ENCODE measurements at places on chromosomes 16 and 17. TPM values are rescaled to one million over a fixed set of nuclear protein-coding genes. Genes with fewer than 3 reads are reported as not detected.
A peak's percentile ranks its signal among the peaks of the same experiment; 100 is the strongest.

- no peaks in the 10 kb centered on the region for H3K27me3 ChIP-seq
- peak overlapping the region; percentile 95 for H3K27ac ChIP-seq
- peaks cover 59% of the 10 kb centered on the region for H3K4me1 ChIP-seq
- DNase-seq: no peak
- H3K4me3 ChIP-seq: peak overlapping the region; percentile 95
These were observed 536 bp downstream of the SLC38A10 start for GRCh38 chr17:81294512-81295030.

DNA sequence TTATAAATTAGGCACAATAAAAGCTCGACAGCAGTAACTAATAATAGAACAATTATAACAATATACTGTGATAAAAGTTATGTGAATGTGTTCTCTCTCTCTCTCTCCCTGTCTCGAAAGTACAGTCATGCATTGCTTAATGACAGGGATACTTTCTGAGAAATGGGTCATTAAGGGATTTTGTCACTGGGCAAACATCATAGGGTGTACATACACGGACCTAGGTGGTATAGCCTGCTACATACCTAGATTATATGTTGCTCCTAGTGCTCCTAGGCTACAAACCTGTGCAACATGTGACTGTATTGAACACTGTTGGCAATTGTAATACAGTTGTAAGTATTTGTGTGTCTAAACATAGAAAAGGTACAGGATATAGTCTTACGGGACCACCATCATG is 6.9 kb downstream of the ZNRF1 start:
- no peaks in the 10 kb centered on the region for H3K27me3 ChIP-seq
- no peak overlapping the region for H3K4me3 ChIP-seq
- peaks cover 16% of the 10 kb centered on the region for H3K4me1 ChIP-seq
- H3K36me3 ChIP-seq: no peaks in the 10 kb centered on the region
- H3K27ac ChIP-seq: no peak overlapping the region

Gene KRTAP2-1
- polyA plus RNA-seq: not detected

Gene MPP3
- not detected for polyA plus RNA-seq

GRCh38 chr17:34637548-34638525 is 58.5 kb downstream of the TMEM132E start:
- H3K27ac ChIP-seq: no peak overlapping the region
- peaks cover 3% of the 10 kb centered on the region for H3K4me1 ChIP-seq
- peak overlapping the region; percentile 55 for H3K4me3 ChIP-seq
- peak; percentile 68 for DNase-seq
- peaks cover 45% of the 10 kb centered on the region for H3K27me3 ChIP-seq

Gene SRP68
- 47.1 TPM for polyA plus RNA-seq

Gene TVP23B
- polyA plus RNA-seq: 20.2 TPM

- H3K27ac ChIP-seq: no peak overlapping the region
- DNase-seq: no peak
- H3K36me3 ChIP-seq: peaks cover 86% of the 10 kb centered on the region
- no peak overlapping the region for H3K4me3 ChIP-seq
These were observed 4.2 kb downstream of the RNF40 start for GRCh38 chr16:30766206-30766932.

Gene KCNG4
- not detected for polyA plus RNA-seq

- no peak for DNase-seq
- peaks cover 16% of the 10 kb centered on the region for H3K36me3 ChIP-seq
- no peak overlapping the region for H3K27ac ChIP-seq
- H3K4me1 ChIP-seq: no peaks in the 10 kb centered on the region
- no peak overlapping the region for H3K4me3 ChIP-seq
These were observed 143.9 kb downstream of the SNX29 start for GRCh38 chr16:12120217-12120981.

- no peak overlapping the region for H3K4me3 ChIP-seq
- H3K27me3 ChIP-seq: no peaks in the 10 kb centered on the region
- no peak overlapping the region for H3K27ac ChIP-seq
- peaks cover 5% of the 10 kb centered on the region for H3K4me1 ChIP-seq
- H3K36me3 ChIP-seq: no peaks in the 10 kb centered on the region
These were observed 3.7 kb upstream of the C16orf78 start for GRCh38 chr16:49369651-49370611.

DNA sequence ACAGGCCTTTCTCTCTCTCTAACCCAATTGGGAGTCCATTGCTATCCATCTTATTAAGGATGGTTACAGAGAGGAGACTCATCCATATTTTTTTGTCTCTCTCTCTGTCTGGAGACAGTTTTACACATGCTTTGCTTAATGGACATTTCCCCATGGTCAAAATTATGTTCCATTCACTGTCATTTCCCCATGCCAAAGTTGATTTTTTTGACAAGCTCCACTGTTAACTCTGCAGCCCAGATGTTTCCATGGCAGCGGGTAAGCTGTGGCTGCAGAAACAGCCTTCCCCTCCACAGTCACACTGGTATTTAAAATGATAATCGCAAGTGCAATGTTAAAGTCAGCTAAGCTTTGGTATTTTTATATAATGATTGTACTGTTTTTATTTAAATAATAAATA is 63.9 kb upstream of the HLF start:
- H3K27ac ChIP-seq: no peak overlapping the region
- no peak for DNase-seq
- no peak overlapping the region for H3K4me3 ChIP-seq
- H3K36me3 ChIP-seq: no peaks in the 10 kb centered on the region
- no peaks in the 10 kb centered on the region for H3K4me1 ChIP-seq
- H3K27me3 ChIP-seq: no peaks in the 10 kb centered on the region

Gene NHERF2
- polyA plus RNA-seq: 0.66 TPM

Gene CARD14
- polyA plus RNA-seq: 0.11 TPM

- no peak overlapping the region for H3K4me3 ChIP-seq
- peak; percentile 51 for DNase-seq
- H3K27ac ChIP-seq: no peak overlapping the region
- no peaks in the 10 kb centered on the region for H3K36me3 ChIP-seq
These were observed 621 bp upstream of the CSHL1 start for GRCh38 chr17:63911657-63912100.

- no peak for DNase-seq
- H3K27ac ChIP-seq: no peak overlapping the region
- H3K4me3 ChIP-seq: no peak overlapping the region
- H3K27me3 ChIP-seq: peaks cover 93% of the 10 kb centered on the region
These were observed 1.8 kb upstream of the HOXB4 start for GRCh38 chr17:48579760-48580554.

GRCh38 chr17:48236681-48237134 is 129.1 kb downstream of the SNX11 start:
- no peak for DNase-seq
- no peaks in the 10 kb centered on the region for H3K36me3 ChIP-seq
- peaks cover 12% of the 10 kb centered on the region for H3K4me1 ChIP-seq
- no peaks in the 10 kb centered on the region for H3K27me3 ChIP-seq
- H3K27ac ChIP-seq: no peak overlapping the region

- DNase-seq: no peak
- peaks cover 7% of the 10 kb centered on the region for H3K36me3 ChIP-seq
- peaks cover 84% of the 10 kb centered on the region for H3K4me1 ChIP-seq
- H3K27me3 ChIP-seq: no peaks in the 10 kb centered on the region
These were observed 313.0 kb downstream of the SEC14L1 start for GRCh38 chr17:77453613-77454241.

Gene RAI1
- polyA plus RNA-seq: 4.4 TPM

DNA sequence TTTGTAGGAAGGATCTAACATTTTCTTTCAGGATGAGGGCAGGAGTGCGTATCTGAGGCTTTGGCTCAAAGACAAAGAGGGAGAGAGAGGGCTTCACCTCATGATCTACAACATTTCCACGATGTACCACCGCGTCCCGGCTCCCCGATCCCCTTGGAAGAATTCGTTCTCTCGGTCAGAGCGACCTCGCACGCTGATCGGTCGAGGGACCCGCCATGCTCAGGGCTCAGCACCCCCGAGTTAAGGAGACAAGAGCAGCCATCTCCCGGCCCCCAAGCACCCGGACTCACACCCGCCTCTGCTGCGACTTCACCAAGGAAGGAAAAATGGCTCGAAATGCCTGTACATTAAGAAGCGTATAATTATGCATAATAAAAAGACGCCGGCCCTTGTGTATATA is 89.5 kb upstream of the RPL38 start:
- H3K27ac ChIP-seq: no peak overlapping the region
- no peaks in the 10 kb centered on the region for H3K4me1 ChIP-seq
- H3K4me3 ChIP-seq: no peak overlapping the region
- no peaks in the 10 kb centered on the region for H3K27me3 ChIP-seq

DNA sequence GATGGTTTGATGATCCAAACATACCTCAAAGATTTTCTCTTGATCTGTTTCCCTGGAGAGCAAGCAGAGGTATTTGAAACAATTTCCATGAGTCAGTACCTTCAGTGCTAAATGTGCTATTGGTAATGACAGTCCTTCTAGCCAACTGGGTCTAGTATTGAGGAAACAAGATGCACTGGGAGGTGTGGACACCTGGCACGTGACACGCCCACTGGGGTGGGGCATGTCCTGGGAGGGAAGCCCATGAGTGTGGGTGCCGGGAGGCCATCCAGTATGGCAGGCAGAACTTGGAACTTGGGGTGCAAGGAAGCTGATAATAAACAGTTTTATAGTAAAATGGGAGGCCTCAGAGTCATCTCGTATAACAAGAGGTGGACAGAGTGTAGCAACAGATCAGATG is 17.9 kb upstream of the AKAP1 start:
- H3K27me3 ChIP-seq: no peaks in the 10 kb centered on the region
- H3K27ac ChIP-seq: no peak overlapping the region
- no peak overlapping the region for H3K4me3 ChIP-seq
- no peaks in the 10 kb centered on the region for H3K4me1 ChIP-seq
- no peaks in the 10 kb centered on the region for H3K36me3 ChIP-seq
- DNase-seq: no peak

DNA sequence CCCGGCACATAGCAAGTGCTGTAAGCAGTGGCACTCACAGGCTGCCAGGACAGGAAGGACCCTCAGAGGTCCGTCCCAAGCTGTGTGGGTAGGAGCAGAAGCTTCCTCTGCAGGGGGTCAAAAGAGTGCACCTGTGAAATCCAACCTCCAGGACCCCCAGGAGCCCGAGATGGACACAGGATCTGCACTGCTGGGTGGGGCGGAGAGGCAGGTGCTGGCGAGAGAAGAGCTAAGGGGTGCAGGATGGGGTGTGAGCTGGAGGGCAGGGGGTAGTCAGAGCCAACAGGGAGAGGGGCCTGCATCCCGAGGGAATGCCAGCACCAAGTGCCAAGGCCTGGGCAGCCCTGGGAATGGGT is 650 bp upstream of the AANAT start:
- no peaks in the 10 kb centered on the region for H3K27me3 ChIP-seq
- peaks cover 9% of the 10 kb centered on the region for H3K4me1 ChIP-seq
- DNase-seq: no peak
- H3K36me3 ChIP-seq: peaks cover 33% of the 10 kb centered on the region
- H3K4me3 ChIP-seq: no peak overlapping the region
- H3K27ac ChIP-seq: no peak overlapping the region

DNA sequence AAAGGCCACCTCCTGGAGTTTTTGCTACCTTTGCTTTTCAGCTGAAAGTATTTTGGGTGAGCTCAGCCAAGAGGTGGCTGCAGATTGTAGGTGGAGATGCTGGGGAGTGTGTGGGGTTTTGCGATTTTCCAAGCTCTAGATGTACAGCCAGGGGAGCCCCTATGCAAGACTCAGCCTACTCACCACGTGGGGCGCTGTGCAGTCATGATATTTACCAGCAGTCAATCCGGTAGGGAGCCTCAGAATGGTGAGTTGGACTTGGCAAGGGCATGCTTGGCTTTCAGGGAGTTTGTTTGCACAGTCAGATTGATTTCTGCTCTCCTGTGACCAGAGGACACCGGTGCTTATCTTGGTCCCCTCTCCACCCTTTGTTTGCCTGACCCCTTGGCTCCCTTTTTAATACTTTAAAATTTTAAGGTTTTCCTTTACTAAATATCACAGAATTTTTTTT is 175.3 kb downstream of the UTP18 start:
- DNase-seq: no peak
- H3K4me1 ChIP-seq: peaks cover 12% of the 10 kb centered on the region
- H3K4me3 ChIP-seq: no peak overlapping the region
- no peaks in the 10 kb centered on the region for H3K36me3 ChIP-seq
- no peak overlapping the region for H3K27ac ChIP-seq
- no peaks in the 10 kb centered on the region for H3K27me3 ChIP-seq

DNA sequence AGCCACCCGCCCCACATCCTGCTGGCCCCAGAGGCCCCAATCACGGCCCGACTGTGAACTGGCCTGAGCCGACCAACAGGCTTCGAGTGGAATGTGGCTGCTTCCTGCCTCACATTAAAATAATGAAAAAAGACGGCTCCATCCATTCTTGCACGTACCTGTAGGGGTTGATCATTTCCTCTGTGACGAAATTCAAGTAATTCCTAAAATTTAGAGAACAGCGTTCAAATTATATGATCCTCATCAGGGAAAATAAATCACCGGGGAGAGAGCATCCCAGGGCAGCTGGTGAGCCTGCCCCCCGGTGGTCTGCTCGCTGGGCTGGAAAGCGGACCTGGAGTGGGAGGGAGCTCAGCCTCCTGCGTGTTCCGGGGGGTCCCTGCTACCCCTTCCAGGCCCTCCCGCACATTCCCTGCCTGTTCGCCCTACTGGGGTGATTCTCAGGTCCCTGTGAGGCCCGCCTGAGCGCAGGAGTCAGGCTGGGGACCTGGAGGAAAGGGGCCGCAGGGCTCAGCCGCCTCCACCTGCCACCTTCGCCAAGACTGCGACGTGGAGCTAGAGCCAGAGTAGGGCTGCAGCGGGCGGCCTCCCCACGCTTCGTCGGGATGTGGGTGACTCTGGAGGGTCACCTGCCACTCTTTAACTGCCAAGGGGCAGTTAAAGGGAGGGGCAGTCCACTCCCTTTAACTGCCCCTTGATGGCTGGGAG is 28.9 kb downstream of the SLC7A5 start:
- no peak overlapping the region for H3K4me3 ChIP-seq
- H3K36me3 ChIP-seq: peaks cover 22% of the 10 kb centered on the region
- no peaks in the 10 kb centered on the region for H3K4me1 ChIP-seq
- H3K27ac ChIP-seq: no peak overlapping the region

Gene FBXL19
- polyA plus RNA-seq: 7.6 TPM

- peak overlapping the region; percentile 80 for H3K4me3 ChIP-seq
- no peak overlapping the region for H3K27ac ChIP-seq
- peaks cover 42% of the 10 kb centered on the region for H3K4me1 ChIP-seq
- peak; percentile 33 for DNase-seq
These were observed 1.7 kb downstream of the CRAMP1 start for GRCh38 chr16:1613728-1614455.

All from CD14-positive monocyte (primary cell).